ENCODE measurements at places on chromosomes 5 and 9.

- DNase-seq = no peak
Observed at GRCh38 chr9:95642189-95642588, 125.4 kb upstream of the PTCH1 start.

- no peak for DNase-seq
Observed at GRCh38 chr5:148414833-148415232, 31.1 kb downstream of the FBXO38 start.

GRCh38 chr5:124584991-124585715 is 161.3 kb downstream of the ZNF608 start:
- DNase-seq = no peak

- no peak for DNase-seq
Observed at GRCh38 chr9:842635-843426, 1.3 kb downstream of the DMRT1 start.

DNA sequence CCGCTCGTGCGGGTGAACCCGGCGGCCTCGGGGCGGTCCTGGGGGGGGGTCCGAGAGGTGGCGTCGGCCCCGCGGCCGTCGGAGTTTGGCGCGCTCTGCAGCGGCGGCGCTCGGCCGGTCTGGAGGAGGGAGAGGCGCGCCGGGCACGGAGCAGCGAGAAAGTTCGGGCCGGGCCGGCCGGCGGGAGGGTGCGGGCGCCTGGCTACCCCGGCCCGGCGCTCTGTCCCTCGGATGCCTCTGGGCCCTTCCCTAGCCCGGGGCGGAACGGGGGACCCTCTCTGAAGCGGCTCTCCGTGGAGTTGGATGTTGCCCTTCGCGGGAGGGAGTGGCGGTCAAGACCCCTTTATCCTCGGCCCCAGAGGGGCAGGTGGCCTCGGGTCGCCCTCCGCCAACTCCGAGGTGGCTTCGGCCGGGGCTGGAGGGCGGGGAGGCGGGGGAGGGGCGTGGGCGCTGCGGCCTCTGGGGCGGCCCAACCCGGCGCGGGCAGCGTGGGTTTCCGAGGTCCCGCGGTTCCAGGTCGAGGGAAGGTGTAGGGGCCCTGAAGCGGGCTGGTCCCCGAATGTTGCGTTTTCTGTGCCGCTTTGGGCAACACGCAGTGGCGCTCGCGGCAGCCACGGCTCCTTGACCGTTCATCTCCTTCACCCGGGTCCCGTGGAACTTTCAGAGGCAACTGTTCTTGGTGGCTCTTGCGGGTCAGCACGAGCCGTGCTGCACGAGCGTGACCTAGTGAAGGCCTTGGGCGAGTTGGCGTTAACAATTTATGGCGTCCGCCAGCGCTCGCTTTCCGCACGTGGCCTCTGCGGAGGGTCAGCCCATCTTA is 290.5 kb downstream of the DOCK8 start:
- DNase-seq = no peak

- no peak for DNase-seq
Observed at GRCh38 chr5:179371121-179371510, 25.9 kb upstream of the ADAMTS2 start.

- no peak for DNase-seq
Observed at GRCh38 chr9:117696154-117696553, 8.0 kb upstream of the TLR4 start.

DNA sequence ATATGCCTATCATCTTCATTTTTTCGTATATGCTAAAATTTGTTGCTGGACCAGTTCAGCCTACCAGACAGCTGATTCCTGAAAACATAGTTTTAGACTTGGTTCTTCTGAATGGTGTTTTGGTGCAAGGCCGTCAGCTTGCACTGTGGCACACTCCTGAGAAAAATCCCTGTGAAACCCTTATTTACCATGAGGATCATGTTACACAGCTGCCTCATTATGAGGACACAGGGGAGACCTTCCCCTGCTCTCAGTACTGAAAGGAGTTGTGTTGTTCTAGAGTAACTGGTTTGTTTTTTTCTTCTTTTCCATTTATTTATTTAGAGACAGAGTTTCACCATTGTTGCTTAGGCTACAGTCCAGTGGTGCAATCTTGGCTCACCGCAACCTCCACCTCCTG is 37.6 kb downstream of the MAST4 start:
- DNase-seq = peak; percentile 26

DNA sequence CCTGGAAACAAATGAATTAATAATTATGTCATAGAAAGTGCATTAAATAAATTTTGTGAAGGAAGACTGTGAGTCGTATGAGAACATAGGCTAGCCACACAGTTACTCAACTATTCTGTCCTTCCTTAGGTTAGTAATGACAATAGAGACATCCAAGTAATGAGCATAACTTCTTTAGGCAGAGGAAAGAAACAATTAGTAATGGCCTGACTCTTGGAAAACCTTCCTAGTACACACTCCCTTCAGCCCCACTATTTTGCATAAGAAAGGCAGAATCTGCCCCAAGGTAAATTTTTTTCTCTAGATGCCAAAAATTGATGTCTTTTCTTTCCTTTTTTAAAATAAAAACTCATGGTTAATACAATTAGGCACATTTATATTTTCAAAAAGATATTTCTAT is 1619.0 kb upstream of the WWC1 start:
- no peak for DNase-seq

DNA sequence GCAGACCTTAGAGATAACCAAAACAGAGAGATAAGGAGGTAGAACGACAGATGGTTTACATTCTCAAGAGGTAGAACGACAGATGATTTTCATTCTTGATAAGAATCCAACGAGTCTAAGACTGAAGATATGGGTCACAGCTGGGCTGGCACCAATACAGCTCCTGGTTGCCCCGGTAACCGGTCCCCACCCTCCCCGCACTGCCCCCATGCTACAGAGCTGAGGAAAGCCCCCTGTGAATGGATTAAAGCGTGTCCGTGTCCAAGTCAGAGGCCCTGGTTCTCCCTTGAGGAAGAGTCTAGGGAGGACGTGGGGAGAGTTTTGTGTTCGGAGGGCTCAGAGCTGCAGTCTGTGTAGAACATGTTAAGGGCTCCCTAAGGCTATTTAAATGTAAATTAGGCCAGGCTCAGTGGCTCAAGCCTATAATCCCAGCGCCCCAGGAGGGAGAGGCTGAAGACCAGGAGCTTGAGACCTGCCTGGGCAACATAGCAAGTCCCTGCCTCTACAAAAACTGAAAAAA is 8.1 kb downstream of the IDNK start:
- DNase-seq = no peak

GRCh38 chr9:76478226-76478625 is 19.2 kb downstream of the GCNT1 start:
- no peak for DNase-seq

DNA sequence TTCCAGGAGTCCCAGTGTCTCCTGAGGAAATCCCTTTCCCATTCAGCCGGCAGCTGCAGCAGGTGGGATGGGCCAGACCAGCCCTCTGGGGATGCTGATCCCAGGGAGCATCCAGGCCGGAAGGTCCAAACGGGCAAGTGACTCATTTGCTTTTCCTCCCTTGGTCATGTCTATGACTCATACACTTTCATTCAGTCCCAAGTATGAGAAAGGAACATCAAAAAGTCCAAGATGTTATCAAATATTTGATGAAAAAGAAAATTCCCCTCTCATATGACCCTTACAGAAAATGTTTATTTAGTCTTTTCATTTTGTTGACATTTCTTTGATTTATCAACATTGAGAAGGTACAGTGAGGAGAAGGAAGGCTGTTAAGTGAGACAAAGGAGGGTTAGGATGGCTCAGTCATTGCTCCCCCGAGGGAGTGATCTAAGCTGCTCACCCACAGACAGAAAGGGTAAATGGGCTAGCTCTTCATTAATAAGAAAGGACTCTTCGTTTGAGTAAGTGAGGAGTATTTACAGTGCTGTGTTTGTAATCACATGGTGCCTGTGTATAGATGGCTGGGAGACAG is 117.6 kb upstream of the ANKRD55 start:
- no peak for DNase-seq

GRCh38 chr9:125494653-125494915 is 212.4 kb downstream of the MAPKAP1 start:
- DNase-seq = no peak

DNA sequence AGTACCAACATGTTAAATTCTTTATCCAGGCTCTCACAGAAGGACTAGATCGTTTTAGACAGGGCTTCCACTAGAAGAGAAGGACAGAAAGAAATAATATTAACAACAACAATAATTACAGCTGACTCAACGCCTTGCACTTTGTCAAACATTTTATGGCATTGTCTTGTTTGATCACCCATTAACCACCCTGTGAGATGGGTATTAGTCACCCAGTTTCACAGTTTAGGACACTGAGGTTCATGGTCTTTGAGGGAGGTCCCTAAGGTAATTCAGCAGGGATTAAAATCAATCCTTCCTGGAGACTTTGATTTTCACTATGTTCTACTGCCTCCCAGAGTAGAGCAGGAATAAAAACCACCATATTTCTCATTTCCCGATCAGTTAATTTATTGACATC is 51.4 kb upstream of the BNC2 start:
- DNase-seq = no peak

GRCh38 chr5:73831066-73831465 is 205.1 kb downstream of the ARHGEF28 start:
- no peak for DNase-seq

GRCh38 chr9:4704129-4704528 is 24.8 kb downstream of the CDC37L1 start:
- no peak for DNase-seq

GRCh38 chr5:143265995-143266394 is 137.5 kb downstream of the NR3C1 start:
- DNase-seq = no peak

DNA sequence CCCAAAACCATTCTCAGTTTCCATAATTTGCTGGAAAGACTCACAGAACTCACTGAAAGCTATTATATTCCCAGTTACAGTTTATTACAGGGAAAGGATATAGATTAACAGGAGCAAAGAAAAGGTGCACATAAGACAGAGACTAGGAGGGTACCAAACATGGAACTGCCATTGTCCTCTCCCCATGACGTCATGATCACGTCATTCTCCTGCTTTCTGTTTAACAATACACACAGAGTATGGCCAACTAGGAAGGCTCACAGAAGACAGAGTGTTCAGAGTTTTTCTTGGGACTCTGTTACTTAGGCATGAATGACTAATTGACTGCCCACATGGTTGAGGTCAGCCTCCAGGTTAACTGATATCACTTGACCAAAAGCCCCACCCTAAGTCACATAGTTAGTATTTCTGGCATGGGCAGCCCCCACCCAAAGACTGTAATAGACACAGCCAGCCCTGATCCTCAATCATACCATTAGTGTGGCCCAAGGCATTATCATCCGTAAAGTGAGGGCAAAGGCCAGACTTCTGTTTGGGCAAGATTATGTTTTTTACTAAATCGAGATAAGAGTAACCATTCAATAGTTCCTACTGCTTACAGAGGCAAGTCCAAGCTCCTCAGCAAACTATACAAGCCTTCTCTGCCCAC is 353.5 kb upstream of the POU5F2 start:
- no peak for DNase-seq

All from NCI-H1436 (cell line).